Stimulated activated CD8-positive, alpha-beta memory T cell treated with anti-CD3 and anti-CD28 coated beads, Interleukin-2, amount 100 ng/mL, for 48 hours (primary cell): ENCODE measurements at places on chromosomes 3 and 15.
A peak's percentile ranks its signal among the peaks of the same experiment; 100 is the strongest.

- DNase-seq, result no peak
Measured at GRCh38 chr15:74043425-74044266, 38.7 kb downstream of the GOLGA6A start.

DNA sequence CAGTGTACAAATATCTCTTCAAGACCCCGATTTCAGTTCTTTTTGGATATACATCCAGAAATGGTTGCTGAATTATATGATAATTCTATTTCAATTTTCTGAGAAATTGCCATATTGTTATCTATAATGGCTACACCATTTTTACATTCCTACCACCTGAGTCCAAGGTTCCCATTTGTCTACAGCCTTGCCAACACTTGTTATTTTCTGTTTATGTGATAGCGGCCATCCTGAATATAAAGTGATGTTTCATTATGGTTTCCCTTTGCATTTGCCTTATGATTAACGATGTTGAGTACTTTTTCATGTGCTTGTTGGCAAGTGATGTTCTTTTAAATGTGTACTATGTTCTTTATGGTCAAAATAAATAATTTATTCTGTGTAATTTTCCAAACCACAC, 8.5 kb downstream of the NR1I2 start:
- no peak for DNase-seq

DNA sequence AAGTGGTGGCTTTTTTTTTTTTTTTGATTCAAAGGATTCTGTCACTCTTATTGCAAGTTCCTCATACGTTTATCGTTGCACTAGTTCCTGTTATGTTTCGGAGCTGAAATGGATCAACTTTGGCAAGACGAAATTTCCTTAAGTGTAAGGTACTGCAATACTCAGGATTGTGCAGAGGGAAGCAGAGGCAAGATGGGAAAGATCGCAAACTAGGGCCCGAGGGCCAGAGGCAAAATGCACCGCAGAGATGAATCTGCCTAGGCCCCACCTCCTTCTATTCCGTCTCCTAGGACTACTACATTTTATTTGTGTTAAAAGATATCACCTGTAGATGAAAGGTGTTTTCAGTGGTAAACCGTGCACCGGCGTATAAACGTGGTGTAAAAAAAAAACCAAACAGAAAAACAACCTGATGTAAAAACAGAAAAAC, 331 bp downstream of the RNU6-1 start:
- DNase-seq, result no peak

- no peak for DNase-seq
Measured at GRCh38 chr15:83904107-83905040, 250.5 kb downstream of the ADAMTSL3 start.

DNA sequence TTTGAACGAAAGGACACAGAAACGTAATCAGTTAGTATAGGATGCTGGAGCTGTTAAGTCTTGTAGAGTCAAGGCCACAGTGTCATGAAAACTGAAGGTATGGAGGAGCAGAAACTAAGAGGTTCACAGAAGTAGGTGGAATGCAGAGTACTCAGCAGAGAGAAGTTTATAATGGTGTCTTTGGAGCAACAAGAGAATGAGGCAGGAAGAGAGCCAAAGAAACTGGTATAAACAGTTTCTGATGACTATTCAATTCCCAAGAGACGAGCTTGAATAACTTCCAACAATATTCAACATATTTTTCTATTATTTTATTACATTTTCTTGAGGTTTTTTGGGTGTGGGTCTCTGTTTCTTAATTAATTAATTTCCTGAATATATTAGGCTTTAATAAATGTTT, 29.6 kb downstream of the GALK2 start:
- no peak for DNase-seq

DNA sequence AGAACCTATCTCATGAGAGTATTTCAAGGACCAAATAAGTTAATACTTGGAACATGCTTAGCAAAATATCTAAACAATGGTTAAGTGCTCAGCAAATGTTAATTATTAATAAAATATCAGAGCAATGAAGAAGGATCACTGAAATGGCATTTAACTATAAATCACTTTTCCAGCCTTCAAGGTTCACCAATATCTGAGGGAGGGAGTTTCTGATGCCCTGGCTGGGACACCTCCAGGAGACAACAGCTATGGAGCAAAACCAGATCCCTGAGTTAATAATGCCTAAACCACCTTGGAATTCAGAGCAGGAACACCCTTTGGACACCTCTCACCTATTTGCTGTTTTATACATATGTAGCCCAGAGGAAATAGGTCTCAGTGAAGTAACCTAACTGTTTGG, 6.4 kb upstream of the FAM174B start:
- no peak for DNase-seq

DNA sequence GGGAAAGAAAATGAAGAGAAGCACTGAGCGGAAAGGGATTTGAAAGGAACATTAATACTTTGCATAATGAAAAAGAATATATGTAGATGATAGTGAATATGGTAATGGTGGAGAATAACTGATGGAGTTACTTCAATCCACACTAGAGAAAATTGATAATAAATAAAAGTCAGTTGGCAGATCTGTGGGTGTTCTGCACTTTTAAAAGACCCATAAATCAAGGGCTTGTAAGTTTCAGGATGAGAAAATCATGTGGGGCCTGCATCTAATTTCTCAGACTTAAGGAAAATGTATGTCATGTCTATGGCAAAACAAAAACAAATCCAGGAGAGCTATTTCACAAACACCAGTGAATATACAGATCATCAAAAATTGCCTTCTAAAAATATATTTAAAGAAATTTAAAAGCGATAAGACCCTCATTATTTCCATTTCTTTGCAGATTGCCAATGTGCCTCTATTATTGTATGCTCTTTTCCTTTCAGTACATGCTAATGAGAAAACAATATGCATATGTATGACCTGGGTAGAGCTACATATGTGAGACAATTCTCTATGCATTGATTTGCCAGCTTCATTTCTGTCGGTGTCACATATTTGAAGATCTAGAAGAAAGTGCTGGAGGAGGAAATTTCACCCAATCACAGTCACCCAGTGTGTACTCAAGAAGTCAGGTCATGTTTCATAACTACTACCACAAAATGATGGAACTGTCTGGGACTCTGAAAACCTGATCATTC, 269.9 kb upstream of the PDZRN3 start:
- no peak for DNase-seq

- DNase-seq, result no peak
Measured at GRCh38 chr3:52246264-52246620, 683 bp downstream of the PPM1M start.

DNA sequence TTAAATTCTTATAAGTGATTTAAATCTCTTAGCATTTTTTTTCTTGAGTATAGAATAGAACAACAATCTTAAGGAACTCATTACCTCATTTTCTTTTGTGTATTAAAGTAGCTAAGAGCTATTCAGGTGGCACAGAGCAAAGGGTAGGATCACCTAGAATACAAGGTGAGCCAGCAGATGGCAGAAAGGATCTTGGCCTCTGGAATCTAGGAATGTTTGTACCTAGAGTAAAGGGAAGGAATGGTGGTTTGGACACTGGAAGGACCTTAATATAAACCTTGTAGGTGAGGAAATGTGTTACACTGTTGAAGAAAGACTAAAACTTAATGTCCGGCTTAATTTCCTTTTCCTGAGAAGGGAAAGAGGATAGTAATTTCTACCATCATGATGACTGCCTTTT, 89.0 kb downstream of the GHSR start:
- DNase-seq, result no peak

DNA sequence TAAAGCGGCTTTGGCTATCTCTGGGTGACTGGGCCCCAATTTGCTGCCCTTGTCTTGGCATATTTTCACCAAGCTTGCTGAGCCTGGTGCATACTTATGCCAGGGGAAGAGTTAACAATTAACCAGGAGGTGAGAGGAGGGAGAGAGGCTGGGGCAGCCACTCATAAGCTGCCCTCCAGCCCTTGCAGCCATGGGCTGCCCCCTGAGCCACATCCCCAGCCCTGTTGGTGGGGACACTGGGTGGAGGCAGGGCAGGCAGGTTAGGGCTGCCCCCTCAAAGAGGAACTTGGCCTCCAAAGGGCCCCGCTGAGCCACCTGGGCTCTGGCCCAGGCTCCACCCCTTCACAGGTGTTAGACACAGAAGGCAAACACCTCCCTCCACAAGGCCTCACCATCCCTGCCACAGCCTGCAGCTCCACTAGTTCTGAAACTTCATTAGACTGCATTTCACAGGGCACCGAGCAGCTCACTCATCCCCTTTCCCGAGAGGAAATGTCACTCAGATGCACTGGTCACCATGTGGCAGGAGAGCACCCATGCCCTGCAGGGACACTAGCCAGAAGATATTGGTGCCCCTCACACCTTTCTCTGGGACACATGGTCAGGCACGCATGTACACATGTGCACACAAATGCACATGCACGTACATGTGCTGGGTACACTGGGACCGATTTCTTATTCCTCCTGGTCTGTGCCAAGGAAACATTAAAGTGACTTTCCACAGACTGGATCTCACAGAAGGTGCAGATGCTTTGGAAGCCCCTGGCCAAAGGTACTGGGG, 20.2 kb downstream of the AMOTL2 start:
- no peak for DNase-seq

GRCh38 chr15:58258501-58259292, 120.5 kb downstream of the AQP9 start:
- DNase-seq, result no peak

DNA sequence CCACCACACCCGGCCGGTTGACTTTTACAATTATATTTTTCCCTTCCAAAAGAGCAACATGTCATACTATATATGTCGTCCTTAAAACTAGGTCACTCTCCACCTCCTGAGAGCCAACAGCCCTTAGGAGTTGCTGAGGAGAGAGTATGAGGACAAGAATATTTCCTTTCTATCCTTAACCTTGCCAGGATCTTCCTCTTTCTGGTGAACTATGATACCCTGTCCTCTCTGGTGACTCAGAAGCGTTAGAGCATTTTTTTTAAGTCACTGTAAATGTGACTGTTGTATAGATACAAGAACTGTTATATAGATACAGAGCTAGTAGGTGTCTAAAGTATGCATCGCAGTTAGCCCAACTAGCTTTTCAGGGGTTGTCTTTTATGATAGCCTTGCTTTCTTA, 33.7 kb upstream of the MTHFS start:
- no peak for DNase-seq

GRCh38 chr3:24096695-24097290, 151.7 kb downstream of the NR1D2 start:
- DNase-seq, result no peak

- DNase-seq, result no peak
Measured at GRCh38 chr3:194447161-194447560, 39.6 kb downstream of the ATP13A3 start.

DNA sequence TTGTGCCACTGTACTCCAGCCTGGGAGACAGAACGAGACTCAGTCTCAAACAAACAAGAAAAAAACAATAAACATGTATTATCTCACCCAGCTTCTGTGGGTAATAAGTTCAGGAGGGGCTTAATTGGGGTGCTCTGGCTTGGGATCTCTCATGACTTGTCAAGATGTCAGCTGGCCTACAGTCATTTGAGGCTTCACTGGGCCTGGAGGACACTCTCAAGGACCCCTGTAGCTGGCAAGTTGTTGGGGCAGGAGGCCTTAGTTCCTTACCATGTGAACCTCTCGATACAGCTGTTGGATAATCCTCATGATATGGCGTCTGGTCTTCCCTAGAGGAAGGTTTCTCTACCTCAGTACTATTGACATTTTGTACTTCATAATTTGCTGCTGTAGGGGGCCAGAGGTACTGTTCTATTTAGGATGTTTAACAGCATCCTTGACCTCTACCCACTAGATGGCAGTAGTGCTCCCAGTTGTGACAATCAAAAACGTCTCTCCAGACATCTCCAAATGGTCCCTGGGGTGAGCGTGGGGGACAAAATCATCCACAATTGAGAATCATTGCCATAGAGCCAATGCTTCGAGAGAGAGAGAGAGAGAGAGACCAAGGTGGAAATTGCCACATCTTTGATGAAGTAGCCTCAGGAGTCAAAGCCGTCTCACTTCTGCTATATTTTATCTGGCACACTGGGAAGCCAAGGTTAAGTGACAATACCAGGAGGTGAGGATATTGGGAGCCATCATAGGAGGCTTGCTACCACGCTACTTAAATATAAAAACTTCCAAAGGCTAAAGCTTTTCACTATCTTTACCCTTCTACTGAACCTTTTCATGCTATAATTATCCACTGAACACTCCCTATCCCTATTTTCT, 23.9 kb upstream of the SLTM start:
- peak; percentile 28 for DNase-seq

- DNase-seq, result no peak
Measured at GRCh38 chr3:12741209-12741608, 17.9 kb downstream of the TMEM40 start.

- no peak for DNase-seq
Measured at GRCh38 chr15:68230157-68231100, 901 bp upstream of the CLN6 start.

- DNase-seq, result no peak
Measured at GRCh38 chr15:39312984-39313383, 267.9 kb upstream of the THBS1 start.

DNA sequence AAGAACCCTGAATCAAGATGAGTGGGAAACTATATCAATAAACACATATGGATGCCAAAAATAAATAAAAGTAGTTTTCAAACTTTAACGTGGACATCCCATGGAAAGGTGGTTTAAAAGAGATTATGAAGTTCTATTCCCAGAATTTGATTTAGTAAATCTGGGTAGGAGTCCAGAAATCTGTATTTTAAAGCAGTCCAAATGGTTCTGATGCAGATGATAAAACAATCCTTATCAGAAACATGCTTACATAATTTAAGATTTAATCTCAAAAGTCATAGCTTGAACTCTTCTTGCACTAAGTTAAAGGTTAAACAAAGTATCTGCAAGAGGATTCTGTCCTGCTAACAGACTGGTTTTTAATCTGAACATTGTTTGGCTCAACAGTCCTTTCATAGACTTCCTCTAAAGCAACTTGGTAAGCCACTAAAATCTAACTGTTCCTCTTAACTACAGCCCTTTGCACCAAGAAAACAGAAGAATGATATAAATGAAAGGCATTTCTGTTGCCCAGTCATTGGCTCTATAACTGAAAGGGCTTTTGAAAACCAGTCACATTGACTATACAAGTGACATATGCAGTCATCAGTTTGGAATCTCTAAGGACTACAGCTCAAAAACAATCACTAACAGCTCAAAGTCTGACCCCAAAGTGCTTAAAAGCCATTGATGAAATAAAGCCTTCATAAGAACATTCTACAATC, 23.4 kb upstream of the MAP4 start:
- DNase-seq, result no peak

GRCh38 chr3:39150148-39150802, 3.1 kb downstream of the CSRNP1 start:
- DNase-seq, result no peak

DNA sequence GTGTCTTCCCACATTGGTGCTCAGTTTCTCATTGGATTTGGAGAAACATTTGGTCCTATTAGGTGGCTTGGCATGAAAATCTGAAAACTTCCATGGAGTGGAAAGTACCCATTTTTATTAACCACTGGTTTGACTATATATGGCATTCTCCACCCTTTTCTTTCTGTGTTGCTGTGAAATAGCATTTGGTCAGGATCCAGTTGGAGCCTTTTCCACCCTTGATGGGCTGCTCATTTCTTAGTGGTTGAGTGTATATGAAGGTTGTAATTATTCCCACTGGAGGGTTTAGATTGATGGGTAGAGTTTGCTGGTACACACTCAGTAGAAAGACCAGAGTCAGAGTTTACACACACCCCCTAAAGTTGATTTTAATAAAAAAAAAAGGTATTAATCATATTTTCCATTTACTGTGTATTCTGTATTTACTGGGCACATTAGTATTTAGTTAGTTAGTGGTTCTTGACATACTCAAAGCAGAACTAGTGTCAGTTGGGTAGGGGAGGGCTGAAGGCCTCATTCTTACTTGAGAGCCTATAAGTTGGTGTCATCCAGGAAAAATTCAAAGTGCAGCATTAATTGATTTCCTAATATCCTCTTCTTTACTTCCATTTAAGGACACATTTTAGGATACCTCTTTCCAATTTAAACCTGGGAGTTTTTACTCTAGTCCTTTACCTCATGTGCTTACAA, 69.5 kb downstream of the FLNB start:
- DNase-seq, result no peak
